ENCODE measurements at places on chromosomes 4 and X.

- DNase-seq = no peak
These were observed 206.9 kb downstream of the SPCS3 start for GRCh38 chr4:176526704-176527103.

DNA sequence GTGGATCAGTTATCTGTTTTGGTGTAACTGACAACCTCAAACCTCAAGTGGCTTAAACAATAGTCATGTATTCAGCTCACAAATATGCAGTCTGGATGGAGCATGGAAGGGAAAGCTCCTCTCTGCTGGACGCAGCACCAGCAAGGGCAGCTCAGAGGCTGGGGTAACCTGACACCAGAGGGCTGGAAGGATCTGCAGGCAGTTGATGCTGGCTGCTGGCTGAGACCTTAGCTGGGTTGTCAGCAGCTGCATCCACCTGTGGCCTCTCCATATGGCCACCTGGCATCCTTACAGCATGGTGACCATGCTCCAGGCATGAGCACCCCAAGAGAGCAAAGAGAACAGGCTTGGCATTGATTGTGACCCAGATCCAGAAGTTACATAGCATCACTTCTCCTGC lies 46.7 kb downstream of the ENPP6 start:
- no peak for DNase-seq

GRCh38 chr4:124279741-124280140 lies 432.8 kb downstream of the ANKRD50 start:
- DNase-seq = no peak

- DNase-seq = no peak
These were observed 103.4 kb downstream of the MFAP3L start for GRCh38 chr4:169922632-169923276.

GRCh38 chr4:100083289-100083688 lies 107.0 kb downstream of the DDIT4L start:
- no peak for DNase-seq

DNA sequence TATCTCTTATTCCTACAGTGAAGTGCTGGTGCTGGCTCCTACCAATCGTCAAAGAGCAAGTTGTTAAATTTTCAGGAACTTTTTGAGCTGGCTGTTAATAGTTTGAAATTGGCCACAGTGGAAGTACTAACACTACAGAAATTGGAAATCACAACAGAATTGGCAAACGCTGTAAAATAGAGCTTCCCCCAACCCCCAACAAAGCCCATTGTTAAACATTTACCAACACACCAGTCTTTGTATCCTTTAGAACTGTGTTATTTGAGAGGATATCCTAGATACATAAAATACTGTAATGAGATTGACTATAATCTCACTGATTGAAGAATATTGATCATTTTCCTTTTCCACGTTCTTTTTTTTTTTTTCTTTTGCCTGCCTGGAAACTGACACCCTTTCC lies 37.4 kb downstream of the FAM241A start:
- DNase-seq = no peak

DNA sequence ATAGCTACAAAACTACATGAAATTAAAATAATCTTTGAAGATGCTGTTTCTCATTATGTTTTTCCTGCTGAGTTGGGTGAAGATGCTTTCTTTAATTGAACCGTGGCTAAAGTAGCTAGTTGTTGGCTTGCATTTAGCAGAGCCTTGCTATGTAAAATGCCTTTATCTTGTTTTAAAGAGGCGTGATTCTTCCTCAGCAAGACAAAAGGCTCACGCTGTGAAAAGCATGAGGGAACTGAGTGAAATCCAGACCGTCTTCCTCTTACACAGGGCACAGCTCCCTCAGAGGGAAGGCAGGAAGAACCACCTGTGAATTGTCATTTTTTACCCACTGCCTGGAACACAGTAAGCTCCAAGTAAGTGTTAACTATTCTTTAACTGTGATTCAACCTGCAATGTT lies 39.0 kb upstream of the ZNF518B start:
- DNase-seq = no peak

DNA sequence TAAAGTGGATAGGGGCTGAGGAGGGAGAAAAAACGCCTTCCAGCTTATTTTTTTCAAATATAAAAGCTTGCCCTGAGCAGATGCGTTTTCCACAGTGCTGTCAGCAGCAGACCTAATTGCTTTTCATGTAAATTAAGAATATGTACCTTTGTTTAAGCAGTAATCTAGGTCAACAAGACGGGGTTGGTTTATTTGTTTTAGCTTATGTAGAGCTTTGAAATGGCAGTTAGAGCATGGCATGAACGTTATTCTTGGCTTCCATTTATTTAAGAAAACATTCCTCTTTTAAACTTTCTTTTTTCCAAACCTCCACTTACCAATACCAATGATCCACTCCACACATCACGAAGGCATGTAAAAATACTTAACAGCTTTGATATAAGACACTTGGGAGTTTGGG lies 220.3 kb upstream of the TENM3 start:
- no peak for DNase-seq

- DNase-seq = no peak
These were observed 116.0 kb downstream of the COX7B2 start for GRCh38 chr4:46793036-46793435.

- DNase-seq = no peak
These were observed 56.6 kb downstream of the PPM1K start for GRCh38 chr4:88227734-88228133.

DNA sequence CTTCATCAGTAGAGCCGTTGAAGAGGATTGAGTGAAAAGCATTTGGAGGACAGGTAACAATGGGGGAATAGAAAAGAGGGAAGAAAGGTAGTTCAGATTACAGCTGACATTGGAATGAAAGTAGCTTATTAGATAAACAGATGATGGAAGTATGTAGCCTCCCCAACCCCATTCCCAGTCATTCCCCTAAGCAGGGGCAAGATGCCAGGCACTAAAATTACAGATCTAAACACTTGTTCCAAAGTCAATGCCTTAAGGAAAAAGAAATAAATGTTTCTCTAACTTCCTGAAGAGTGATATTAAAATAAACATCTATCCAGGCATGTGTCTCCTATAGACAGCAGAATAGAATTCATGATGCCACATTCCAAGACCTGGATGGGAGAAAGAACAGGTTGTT lies 350.8 kb downstream of the PDGFC start:
- no peak for DNase-seq

Measured in SW 1271 (cell line).